Right kidney (tissue), 9 donors: ENCODE measurements at places on chromosomes 2 and 18.

GRCh38 chr2:239534581-239535412 is 134.0 kb upstream of the HDAC4 start:
- DNase-seq, result no peak

DNA sequence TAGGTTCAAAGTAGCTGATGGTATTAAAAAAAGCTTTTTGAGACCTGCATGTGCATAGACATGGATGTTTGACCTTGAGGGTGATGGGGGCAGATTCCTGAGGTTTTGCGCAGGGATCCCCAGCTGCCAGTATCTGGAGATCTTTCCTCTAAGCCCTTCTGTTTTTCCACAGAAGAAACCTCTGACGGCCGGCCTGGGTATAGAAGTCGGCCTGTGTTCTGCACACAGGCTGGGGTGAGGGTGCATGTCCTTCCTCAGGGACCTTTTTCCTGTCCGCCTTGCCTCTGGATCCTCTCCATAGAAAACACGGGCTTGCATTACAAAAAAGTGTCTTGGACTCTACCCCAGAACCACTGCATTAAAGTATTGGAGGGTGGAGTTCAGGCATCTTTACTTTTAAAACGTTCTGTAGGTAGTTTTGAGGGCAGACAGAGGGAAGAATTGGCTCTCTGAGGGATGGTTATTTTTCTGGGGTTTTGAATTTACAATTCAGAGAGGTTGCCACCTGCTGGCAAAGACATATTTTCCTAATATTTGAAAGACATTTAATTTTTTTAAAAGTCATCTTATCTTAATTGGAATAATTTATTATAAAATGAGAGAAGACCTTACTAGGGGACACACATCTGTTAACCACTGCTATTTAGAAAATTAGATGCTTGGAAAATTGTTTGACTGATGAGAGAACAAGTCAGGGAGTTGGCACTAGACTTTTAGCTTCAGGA is 350.6 kb downstream of the DCDC2C start:
- no peak for DNase-seq

- no peak for DNase-seq
Measured at GRCh38 chr2:150939087-150939486, 322.6 kb downstream of the RBM43 start.

- no peak for DNase-seq
Measured at GRCh38 chr2:100887713-100888495, 68.0 kb downstream of the NPAS2 start.

GRCh38 chr2:109162999-109163398 is 34.0 kb downstream of the SH3RF3 start:
- no peak for DNase-seq

- DNase-seq, result no peak
Measured at GRCh38 chr2:58731488-58731869, 490.4 kb upstream of the FANCL start.

DNA sequence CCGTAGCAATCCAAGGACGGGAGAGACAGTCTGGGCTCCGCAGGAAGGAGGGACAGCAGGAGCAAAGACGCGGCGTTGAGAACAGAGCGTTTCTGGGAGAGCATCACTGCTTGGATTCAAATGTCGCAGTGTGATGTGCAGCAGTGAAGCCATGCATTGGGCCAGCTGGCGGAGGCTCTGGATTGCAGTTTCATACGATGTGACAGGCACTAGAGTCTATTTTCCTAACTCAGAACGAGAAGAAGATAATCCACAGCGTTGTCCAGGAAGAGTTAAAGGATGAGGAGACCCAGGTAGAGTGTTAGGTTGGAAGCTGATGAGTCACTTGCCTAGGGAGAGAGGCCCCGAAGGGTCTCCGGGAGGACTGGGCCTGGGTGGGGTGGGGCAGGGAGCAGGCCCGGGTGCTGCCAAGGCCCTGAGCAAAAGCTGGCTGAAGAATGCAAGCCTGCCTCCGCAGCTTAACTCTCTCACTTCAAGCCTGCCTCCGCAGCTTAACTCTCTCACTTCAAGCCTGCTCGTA is 17.7 kb upstream of the SEMA4C start:
- no peak for DNase-seq

DNA sequence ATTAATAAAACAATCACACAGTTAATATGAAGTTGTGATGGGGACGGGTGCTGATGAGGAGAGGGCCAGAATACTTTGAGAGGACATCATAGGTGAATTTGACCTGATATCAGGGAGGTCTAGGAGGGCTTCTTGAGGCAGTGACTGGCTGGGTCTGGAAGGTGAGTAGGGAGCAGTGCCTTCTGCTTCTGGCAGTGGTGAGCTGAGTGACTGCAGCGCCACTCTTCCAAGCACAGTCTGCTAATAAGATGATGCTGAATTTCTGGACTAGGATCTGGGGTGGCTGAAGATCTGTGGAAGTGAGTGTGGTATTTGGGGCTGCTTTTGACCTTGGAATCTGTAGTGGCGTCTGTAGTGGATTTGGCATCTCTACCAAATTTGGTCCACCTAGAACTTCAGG is 5.5 kb downstream of the DGKD start:
- no peak for DNase-seq

DNA sequence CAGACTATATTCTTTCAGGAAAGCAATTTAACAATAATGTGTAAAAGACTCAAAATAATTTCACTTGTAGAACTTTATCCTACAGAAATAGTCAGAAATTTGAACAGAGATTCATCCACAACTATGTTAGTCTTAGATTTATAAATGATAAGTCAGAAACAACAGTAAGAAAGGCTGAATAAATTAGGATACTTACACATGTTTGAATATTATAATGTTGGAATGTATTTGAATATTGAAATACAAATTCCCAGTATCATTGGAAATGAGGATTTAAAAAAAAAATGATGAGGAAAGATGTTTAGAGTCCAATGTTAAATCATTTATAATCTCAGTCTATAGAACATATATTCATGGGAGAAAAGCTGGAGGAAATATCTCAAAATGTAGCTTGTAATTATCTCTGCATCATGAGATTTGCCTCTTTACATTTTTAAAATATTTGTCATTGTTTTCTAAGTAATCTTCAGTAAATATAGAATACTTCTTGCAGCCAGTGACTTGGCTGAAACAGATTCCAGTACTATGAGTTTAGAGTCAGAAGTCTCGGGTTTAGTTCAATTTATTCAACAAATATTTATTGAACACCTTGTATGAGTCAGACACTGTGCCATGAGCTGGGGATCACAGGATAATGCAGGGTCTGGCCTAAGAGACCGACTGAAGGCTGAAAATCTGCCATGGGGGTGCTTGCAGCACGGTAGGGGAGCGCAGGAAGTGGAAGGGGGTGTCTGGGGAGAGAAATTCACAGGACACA is 32.3 kb downstream of the CXCR4 start:
- DNase-seq, result no peak

- no peak for DNase-seq
Measured at GRCh38 chr2:20595439-20596192, 55.3 kb downstream of the HS1BP3 start.

GRCh38 chr2:10079870-10080535 is at the start of gene CYS1:
Gene CYS1, minus strand, starts transcription at chr2:10080411. Its CDS starts 188 bp downstream, at chr2:10080223.
- DNase-seq, result no peak
